Urothelium cell line (cell line): ENCODE measurements at places on chromosomes 7 and 10.

- DNase-seq: no peak
These were observed 1.1 kb downstream of the NKX1-2 start for GRCh38 chr10:124448696-124449169.

DNA sequence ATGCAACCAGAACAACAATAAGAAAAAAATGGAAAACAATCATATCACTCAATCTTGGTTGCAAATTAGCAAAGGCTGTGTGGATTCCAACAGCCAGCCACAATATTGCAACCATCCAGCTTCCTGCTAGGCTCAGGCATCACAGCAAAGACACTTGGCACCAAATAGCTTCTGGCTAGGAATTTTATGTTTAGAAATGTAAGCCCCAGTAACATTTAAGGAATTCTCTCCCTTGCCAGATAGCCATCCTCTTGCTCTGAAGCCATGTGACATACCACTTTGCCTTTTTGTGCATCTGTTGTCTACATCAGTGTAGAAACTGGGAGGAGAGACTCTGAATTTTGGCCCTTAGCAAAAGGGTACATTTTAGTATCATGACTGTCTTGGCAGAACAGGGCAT is 22.2 kb downstream of the MKX start:
- DNase-seq: no peak

DNA sequence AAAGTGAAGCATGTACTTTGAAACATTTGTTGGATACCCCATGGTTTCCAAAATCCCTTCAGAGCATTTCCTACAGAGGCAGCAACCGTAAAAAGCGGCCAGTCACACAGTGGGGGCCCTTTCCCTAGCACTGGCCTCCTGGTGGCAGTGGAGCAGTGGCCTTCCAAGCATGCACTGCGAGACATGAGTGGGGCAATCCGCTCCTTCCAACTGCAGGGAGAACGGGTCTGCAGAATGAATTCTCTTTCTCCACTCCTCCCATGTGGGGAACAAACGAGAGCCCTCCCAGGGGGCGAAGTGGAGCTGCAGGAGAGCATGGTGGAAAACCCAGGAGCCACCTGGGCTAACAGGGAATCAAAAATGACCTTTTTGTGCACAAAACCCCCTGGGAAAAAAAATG is 542.9 kb upstream of the GALNT17 start:
- no peak for DNase-seq

DNA sequence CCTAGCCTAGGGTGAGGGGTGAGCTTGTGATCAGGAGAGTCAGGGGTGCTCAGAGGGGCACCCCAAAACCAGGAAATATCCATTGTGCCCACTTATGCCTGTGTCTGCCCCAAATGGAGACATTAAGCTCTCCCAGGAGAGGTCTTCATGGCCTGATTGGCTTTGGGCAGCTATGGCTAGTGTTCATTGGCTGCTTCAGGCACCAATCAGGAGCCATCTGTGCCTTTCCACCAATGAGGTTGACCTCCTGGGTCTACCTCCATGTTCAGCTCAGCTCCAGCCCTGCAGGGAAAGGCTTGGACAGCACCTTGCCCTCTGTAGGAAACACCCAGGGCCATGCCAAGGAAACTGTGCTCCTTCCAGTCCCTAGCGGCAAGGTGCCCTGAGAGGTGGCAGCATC is 23.9 kb upstream of the HSPB1 start:
- DNase-seq: no peak

GRCh38 chr10:116974456-116975005 is 30.5 kb downstream of the SHTN1 start:
- peak; percentile 41 for DNase-seq

DNA sequence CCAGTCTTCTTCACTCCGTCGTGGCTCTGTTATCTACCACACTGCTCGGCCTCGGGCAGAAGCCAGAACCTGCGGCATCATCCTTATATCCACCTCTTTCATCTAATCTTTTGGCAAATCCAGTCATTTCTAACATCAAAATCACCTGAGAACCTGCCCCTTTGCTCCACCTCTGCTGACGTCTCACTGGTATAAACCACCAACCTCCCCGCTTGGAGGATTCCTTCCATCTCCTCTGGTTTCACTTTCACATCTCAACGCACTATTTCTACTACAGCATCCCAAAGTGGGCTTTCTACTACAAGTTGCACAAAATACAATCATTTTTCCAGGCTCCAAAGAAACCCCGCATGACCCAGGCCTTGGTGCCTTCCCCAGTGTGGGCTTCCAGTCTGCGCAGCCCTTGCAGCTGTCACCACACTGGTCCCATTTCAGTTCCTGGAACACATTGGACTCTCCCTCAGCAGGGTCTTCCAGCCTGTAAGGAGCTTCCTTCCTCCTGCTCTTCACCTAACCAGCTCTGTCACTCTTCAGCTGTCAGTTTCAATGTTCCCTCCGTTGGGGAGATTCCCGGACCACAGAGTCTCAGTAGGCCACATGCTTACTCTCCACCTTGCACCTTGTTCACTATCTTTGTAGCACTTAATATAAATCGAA is 85.0 kb downstream of the PRKCQ start:
- DNase-seq: no peak

DNA sequence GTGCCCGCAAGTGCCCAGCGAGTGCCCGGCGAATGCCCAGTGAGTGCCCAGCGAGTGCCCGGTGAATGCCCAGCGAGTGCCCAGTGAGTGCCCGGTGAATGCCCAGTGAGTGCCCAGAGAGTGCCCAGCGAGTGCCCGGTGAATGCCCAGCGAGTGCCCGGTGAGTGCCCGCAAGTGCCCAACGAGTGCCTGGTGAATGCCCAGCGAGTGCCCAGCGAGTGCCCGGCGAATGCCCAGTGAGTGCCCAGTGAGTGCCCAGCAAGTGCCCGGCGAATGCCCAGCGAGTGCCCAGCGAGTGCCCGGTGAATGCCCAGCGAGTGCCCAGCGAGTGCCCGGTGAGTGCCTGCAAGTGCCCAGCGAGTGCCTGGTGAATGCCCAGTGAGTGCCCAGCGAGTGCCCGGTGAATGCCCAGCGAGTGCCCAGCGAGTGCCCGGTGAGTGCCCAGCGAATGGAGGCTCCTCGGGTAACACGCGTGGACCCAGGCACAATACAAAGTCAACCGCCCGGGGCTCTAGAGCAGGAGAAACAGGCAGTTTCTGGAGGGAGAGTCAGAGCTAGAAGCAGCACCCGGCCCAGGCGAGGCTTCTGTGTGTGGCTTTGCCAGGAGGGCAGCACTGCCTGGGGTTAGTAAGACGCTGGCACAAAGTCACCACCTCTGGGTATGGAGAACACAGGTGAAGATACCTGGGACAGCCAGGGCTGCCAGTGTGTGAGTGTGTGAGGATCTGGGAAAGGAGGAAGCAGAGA is 38.2 kb upstream of the CFAP46 start:
- DNase-seq: no peak

DNA sequence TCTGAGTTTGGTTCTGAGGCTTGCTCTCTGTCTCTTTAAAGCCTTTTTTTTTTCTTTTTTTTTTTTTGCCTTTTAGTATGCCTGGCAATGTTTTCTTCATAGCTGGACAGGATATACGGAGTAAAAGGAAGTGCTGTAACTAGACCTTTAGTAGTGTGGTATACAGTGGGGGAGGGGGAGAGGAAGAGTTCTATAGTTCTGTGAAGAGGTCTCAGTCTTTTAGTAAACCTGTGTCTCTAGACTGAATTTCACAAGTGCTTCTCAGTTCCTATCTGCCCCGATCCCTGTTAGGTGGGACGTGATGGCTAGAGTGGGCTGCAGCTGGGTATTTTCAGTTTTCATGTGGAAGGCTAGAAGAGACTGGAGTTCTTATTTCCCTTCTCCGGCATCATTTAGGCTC is 3.1 kb upstream of the ABCC2 start:
- peak; percentile 41 for DNase-seq

DNA sequence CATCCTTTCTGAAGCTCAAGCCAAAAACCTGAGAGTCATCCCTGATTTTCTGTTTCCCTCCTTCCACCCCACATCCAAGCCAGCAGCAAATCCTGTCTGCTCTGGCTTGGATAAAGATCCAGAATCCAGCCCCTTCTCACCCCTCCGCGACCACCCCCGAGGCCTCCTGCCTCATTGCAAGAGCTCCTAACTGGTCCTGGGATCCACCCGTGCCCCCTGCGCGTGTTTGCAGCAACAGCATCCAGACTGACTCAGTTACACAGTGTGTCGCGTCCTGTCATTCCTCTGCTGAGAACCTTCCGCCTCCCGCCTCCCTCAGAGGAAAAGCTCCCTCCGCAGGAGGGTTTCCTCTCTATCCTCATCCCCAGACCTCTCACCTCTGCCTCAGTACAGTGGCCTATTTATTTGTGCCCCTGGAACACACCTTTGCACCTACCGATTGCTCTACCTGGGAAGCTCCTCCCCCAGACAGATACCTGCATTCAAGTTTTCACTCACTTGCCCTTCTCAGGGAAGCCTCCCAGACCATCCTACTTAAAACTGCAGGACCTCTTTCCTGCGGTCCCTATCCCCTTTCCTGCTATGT is 21.6 kb upstream of the GRID1 start:
- DNase-seq: no peak

DNA sequence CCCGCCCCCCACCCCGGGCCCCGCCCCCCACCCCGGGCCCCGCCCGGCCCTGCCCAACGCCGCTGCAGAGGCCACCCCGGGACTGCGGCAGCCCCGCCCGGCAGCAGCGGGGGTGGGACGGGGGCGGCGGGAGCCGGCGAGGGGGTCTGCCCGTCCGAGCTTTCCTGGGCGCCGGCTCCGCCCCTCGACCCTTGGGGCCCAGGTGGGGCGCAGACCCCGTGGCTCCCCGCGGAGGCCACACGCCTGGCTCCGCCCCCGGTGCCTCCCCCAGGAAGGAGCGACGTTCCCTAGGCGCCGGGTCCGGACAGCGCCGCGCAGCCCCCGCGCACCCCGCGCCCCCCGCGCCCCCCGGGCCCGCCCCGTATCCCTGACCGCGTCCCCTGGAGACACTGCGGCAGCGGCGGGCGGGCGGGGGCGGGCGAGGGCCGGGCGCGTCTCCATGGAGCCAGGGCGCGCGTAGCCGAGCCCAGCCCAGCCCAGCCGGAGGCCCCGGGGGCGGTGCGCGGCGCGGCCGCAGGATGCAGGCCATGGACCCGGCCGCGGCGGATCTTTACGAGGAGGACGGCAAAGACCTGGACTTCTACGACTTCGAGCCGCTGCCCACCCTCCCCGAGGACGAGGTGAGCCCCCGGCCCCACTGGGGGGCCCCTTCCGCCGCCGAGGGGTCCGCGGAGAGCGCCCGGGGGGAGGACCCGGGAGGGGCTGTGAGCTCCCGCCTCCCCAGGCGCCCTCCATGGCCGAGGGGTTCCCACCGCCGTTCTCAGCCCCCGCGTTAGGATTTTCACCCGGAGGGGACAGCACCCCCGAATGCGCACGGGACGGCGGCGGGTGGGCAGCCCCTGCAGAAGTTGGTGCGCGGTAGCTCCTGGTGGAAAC is at the start of gene KNDC1:
Gene KNDC1, plus strand, starts transcription at position 270 of the 876 bp plus-strand sequence. Its CDS starts 249 bp downstream, at position 519.
- peak; percentile 76 for DNase-seq

GRCh38 chr7:106609416-106609815 is 51.5 kb downstream of the CCDC71L start:
- DNase-seq: peak; percentile 42

DNA sequence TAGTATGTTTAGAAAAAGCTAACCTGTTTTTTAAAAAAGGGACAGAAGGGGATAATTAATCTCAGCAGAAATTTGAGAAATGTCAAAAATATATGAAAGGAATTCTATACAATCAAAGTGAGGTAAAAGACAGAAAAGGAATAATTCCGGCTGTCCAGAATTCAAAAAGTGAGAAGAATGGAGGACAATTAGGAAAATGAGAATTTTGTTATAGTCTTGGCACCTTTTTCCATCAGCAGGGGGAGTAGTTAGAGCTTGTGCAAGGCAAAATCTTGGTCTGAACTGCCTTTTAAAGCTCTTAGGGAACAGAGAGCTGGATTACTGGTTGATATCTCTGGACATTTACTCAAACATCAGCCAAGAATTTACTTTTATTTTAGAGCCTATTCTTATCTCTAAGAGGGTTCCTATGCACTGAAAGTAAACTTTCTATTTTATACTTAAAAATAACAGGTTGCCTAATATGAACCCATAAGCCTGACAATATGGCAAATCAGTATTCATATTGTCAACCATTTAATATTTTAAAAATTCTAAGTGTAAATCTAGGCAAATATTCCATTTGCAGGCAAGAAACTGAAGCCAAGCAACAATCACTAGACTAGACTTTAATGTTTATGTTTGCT is 185.6 kb downstream of the ANK3 start:
- peak; percentile 30 for DNase-seq

DNA sequence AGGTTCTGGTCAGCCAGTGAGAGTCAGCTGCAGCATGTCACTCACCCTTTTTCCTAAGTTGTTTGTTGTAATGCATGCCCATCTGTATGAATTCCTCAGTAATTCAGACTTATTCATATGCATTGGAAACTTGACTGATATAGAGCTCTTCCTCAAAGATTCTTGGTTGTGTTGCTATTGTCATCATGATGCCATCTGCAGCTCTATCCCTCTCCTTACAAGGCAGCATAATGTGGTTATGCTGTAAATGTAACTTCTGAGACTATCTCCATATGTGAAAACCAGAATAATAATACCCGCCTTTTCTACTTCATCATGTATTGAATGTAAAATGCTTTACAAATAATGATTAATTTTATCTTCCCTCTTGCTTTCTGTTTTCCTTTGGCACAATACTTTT is 252.6 kb upstream of the MTPN start:
- DNase-seq: no peak

DNA sequence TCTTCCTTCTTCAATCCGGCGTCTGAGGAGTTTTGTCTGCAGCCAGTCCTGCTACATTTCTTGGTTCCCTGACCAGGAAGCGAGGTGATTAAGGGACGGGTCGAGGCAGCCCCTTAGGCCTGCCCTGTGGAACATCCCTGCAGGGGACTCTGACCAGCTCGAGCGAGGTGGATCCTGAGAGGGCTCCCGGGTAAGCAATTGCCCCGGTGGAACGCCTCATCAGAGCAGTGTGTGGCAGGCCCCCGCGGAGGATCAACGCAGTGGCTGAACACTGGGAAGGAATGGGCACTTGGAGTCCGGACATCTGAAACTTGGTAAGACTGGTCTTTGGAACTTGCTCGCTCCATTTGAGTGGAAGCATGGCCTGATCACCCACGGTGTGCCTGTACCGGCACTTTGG is 121.0 kb downstream of the CUL2 start:
- DNase-seq: no peak
